Stimulated activated CD8-positive, alpha-beta memory T cell treated with anti-CD3 and anti-CD28 coated beads, Interleukin-15, amount 100 ng/mL, for 4 hours (primary cell): ENCODE measurements at places on chromosomes 5 and 9.

GRCh38 chr9:107394264-107394663 is 95.3 kb downstream of the KLF4 start:
- no peak for DNase-seq

- no peak for DNase-seq
These were observed 499.5 kb upstream of the KLF4 start for GRCh38 chr9:107989099-107989498.

- no peak for DNase-seq
These were observed 195.9 kb downstream of the ARHGAP26 start for GRCh38 chr5:142966121-142966420.

DNA sequence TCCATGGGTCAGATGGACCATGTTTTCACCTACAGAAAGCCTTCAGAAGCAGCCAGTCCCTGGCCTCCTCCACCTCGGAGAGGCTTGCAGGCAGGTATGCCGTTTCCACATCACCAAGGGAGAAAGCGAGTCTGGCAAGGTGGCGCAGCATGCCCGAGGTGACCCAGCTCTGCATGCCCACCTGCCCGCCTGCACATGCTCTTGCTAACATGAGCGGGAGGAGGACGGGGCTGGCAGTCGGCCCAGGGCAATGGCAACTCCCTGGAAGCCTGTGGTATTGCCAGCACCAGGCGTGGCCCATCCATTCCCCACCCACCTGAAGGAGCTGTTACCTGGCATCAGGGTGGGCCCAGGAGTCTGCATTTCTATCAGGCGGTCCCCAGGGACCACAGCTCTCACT is 3.3 kb upstream of the NINJ1 start:
- no peak for DNase-seq

GRCh38 chr5:155147222-155147621 is 133.7 kb downstream of the KIF4B start:
- DNase-seq, result no peak

GRCh38 chr5:135131801-135132680 is 98.0 kb upstream of the PITX1 start:
- no peak for DNase-seq

- DNase-seq, result no peak
These were observed 142.8 kb upstream of the TNPO1 start for GRCh38 chr5:72673623-72674022.

- DNase-seq, result no peak
These were observed 130.9 kb downstream of the PALM2AKAP2 start for GRCh38 chr9:109910671-109911518.

GRCh38 chr5:166166071-166166470 is 2125.4 kb upstream of the WWC1 start:
- no peak for DNase-seq

GRCh38 chr5:124923131-124923530 is 176.7 kb upstream of the ZNF608 start:
- DNase-seq, result no peak

GRCh38 chr9:133771486-133772482 is 33.6 kb upstream of the SARDH start:
- DNase-seq, result no peak

GRCh38 chr9:126470241-126470993 is 143.3 kb upstream of the LMX1B start:
- no peak for DNase-seq

GRCh38 chr5:133612249-133612860 is at the start of gene FSTL4:
Gene FSTL4, minus strand, starts transcription at chr5:133612541.
- DNase-seq, result no peak

- no peak for DNase-seq
These were observed 21.0 kb downstream of the CSF1R start for GRCh38 chr5:150065346-150065745.

DNA sequence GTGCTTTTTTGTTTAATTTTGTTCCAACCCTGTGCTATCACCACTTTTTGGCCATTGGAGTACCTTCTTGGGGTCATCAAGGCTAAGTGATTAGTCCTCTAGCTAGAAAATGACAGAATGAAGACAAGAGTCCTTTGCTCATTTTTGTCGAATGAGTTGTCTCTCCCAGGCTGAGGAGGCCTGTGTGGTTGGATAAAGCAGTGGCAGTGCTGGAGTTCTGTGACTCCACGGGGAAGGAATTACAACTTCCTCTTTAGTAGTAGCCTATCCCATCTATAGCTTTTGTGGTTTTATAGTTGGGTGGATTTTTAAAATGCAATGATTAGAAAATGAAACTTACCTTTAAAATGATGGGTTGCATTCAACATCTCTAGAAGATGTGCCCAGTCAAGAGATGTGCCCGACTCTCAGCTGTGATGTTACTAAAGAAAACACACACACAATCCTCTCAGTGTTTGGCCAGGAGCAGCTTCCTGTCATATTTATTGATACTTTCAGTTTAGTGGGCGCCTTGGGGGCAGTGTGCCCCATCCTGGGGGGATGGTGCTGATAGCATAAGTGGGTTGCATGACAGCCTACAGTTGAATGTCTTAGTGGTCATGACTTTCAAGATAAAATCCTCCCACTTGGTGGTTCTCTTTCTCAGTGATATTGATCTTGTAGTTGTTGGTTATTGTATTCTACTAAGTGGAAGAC is 11.9 kb downstream of the OTULINL start:
- no peak for DNase-seq

- DNase-seq, result no peak
These were observed 132.5 kb downstream of the SEMA6A start for GRCh38 chr5:116442095-116442534.

GRCh38 chr5:9817819-9818218 is 187.7 kb upstream of the TAS2R1 start:
- no peak for DNase-seq

GRCh38 chr9:95907794-95908193 is 32.3 kb downstream of the ERCC6L2 start:
- DNase-seq, result no peak

- no peak for DNase-seq
These were observed 484.3 kb downstream of the BNC2 start for GRCh38 chr9:16386007-16386826.

GRCh38 chr5:151496041-151496484 is 48.7 kb downstream of the SLC36A1 start:
- DNase-seq, result no peak

- no peak for DNase-seq
These were observed 79.3 kb downstream of the PTPN3 start for GRCh38 chr9:109418827-109419226.

- DNase-seq, result no peak
These were observed 46.1 kb upstream of the CHSY3 start for GRCh38 chr5:129858131-129858675.

DNA sequence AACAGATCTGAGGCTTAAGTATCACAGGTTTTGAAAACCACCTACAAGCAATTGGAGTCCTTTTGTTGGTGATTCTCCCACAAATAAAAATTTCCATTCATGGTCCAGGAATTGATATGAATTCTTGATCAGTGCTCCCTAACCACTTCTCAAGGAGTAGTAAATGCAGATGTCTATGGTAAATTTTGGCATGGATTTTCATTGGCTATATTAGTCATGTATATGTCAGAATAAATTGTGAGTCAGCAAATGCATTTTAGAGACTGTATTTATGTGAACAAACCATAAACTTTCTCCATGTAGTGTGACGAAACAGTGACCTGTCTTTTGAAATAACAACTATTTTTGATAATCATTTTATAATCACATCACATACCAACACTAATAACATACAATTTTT is 611.1 kb downstream of the HTR1A start:
- no peak for DNase-seq

- no peak for DNase-seq
These were observed 266.0 kb downstream of the DMAC1 start for GRCh38 chr9:7533376-7534090.
